ENCODE measurements at places on chromosomes 12 and 14.

- no peak for DNase-seq
Measured at GRCh38 chr12:123153906-123154305, 3.0 kb upstream of the PITPNM2 start.

- DNase-seq, result no peak
Measured at GRCh38 chr12:110012137-110012536, 12.9 kb downstream of the ANKRD13A start.

DNA sequence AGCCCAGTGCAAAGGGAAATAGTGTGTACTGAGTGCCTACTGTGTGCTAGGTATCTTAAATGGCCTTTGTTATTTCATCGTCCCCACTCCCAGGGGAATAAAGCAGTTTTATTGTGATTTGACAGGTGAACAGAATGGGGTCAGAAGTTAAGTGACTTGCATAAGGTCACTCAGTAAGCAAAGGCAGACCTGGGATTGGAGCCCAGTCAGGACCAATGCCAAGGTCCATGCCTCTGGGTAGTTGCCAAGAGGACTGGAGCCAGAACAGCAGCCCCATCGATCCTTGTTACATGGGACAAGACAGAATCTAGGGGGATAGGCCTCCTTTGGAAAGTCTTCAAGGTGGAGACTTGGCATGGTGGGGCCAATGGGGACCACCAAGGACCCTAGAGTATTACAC lies 227.4 kb upstream of the PWP1 start:
- no peak for DNase-seq

DNA sequence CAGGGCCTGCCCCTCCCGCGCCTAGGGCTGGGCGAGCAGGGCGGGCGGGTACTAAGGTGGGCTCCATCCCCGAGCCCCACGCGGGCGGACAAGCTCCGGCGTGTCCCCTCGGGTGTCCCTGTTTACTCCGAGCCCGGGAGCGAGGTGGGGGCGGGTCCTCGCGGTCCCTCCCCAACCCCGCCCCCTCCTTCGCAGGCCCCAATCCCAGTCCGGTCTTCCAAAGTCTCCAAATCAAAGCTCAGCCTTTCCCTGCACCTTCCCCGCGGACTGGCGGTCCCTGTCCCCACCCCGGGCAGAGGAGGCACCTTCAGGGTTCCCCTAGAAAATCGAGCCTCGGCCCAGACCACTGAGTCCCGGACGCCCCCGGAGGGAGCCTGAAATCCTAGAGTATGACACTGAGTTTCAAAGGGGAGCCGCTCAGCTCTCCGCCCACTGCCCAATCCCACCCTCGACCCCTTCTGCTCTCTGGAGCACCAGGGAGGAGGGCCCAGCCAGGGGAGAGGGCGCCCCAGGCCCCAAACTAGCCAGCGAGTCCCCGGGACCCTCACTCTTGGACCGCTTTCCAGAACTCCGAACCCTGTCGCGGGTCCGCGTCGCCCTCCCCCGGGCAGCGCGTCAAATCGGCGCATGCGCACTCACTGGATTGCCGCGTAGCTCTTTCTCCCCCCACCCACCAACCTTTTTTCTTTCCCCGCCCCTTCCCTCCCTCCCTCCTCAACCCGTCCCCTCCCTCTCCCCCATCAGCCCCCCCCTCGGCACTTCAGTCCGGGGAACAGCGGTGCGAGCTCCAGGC lies at the start of gene LRP1:
Gene LRP1 (plus strand): TSS at position 758 of the 793 bp plus-strand sequence. CDS start 482 bp downstream, outside the sequence.
- peak; percentile 78 for DNase-seq

GRCh38 chr14:67602076-67602475 lies 2.0 kb upstream of the PIGH start:
- no peak for DNase-seq

All from SW480 (cell line).